Transverse colon (tissue), 4 donors: ENCODE measurements at places on chromosomes 13 and 19. TPM values are rescaled to one million over a fixed set of nuclear protein-coding genes. Genes with fewer than 3 reads are reported as not detected.
A peak's percentile ranks its signal among the peaks of the same experiment; 100 is the strongest.

- DNase-seq, result no peak
Measured at GRCh38 chr19:40130013-40130412, 39.3 kb upstream of the ZNF780A start.

GRCh38 chr13:77386046-77386445 lies 59.2 kb upstream of the MYCBP2 start:
- no peak for DNase-seq

GRCh38 chr19:45515807-45516401 lies 8.6 kb downstream of the VASP start:
- peak; percentile 77 for DNase-seq

GRCh38 chr13:41915081-41915480 lies 45.8 kb downstream of the VWA8 start:
- DNase-seq, result no peak

DNA sequence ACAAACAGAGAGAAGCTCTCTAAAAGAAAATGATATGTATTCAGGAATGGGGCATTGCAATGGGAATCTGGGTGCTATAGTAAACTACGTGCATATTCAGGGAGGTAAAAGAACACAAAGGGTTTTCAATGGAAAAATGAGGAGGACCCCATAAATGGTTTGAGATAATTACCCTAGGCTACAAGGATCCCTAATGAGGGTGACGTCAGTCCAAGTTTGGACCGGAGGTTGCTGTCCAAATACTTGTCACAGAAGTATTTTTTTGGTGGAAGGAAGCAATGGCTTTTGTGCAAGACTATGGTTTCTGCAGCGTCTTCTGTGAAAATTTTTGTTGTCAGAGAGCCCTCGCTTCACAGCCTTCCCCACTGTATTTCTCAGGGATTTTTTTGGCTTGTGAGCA lies 995 bp upstream of the CEACAM18 start:
- no peak for DNase-seq

- DNase-seq, result no peak
Measured at GRCh38 chr19:5719274-5719960, 529 bp downstream of the LONP1 start.

DNA sequence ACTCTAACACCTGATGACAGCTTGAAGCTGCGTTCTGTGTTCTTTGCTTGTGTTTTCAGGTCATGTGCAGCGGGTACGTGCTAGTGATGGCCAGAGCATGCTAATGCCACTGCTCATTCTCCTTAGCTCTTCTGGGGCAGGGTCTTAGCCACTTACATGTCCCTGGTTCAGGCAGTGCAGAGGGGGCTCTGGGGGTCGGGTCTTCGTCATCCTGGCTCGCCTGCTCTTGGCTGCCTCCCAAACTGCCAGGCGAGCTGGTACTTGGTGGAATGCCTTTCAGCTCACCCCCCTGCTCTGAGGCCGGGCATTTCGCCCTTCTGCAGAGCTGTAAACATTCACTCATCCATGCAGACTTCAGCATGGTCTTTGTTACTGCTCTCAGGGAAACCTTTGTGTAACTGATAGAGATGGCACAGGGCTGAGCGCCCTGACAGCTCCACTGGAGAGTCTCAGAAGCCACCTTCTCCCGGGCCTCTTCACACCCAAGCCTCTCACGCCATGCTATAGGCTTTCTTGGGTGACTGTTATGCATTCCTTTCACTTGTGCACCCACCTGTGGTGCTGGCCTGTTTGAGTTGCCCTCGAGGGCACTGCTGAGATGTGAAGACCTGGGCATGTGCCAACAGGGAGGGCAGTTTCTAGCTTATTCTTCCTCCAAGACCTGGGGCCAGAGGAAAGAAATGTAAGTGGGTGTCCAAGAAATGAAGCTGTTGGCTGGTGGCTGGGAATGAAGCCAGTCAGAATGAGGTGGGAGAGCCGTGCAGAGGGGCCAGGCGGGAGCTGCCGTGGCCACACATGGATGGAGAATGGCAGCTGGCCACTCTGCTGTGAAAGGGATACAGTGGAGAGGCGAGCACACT lies 24.4 kb downstream of the FAM124A start:
- DNase-seq, result peak; percentile 14

GRCh38 chr13:113209336-113209758 lies at the start of gene CUL4A:
CUL4A (plus strand) TSS chr13:113209613; CDS start chr13:113209628, 15 bp downstream.
- peak; percentile 86 for DNase-seq

- no peak for DNase-seq
Measured at GRCh38 chr13:43933378-43933777, 53.7 kb downstream of the LACC1 start.

DNA sequence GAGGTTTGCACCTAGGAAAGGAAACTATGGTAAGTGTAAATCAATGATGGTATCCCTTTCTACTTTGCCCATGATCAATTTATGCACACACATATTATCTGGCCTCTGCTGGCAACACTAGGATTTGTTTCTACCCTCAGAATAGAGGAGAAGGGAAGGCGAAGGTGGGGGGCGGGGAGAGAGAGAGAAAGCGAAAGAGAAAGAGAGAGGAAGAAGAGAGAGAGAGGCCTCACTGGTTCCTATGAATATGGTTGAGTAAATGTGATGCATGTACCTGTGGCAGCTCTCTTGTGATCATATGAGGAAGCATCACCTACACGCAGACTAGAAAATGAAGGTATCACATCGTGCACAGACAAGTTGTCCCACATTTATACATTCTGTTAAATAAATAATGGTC lies 882.0 kb upstream of the SLITRK6 start:
- DNase-seq, result no peak

- DNase-seq, result peak; percentile 69
Measured at GRCh38 chr19:47609906-47610894, 1.3 kb downstream of the BICRA start.

DNA sequence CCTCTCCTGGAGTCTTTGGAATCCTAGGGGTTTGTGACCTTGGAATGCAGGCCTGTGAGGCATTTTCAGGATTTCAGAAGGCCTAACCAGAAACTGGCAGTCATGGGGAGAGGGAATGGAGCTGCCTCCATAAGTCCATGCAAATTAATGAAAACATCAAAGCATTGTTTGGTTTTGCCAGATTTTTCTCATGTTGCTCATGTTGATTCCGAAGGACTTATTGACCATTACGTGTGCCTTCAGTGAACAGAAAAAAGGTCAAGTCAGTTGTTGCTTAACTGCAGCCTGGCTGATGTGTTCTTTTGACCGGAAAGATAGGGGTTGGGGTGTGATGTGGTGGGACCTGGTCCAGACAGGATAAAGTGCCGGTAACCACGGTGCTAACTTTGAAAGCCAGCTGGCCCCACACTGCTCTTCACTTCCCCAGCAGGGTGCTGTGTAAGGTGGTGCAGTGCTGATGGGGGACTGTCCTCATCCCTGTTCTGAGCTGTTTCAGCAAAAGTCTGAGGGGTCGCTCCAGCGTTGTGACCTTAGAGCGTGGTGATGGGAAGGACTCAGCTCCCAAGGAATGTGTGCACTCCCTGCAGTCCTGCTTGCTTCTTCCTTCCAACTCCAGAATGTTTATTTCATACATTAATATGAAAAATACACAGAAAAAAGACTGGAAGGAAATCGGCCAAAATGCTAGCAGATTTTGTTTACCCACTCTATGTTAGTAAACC lies 3.5 kb downstream of the RNF113B start:
- peak; percentile 15 for DNase-seq

DNA sequence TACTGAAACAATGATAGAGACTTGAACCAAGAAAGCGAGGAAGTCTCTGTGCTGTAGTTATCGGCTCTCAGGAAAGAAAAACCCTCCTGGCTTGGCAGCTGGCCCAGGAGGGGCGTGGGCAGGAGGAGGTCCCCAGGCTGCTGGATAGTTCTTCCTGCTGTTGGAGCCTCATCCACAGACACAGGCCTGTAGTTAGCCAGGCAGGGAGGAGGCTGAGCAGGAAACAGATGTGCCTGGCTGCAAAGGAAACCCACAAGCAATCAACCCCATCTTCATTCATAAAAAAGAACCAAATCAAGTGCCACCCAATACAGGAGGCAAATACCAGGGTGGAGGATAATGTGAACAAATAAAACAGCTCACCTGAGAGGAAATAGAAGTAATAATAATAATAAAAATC lies 86.2 kb downstream of the IRS2 start:
- peak; percentile 91 for DNase-seq

DNA sequence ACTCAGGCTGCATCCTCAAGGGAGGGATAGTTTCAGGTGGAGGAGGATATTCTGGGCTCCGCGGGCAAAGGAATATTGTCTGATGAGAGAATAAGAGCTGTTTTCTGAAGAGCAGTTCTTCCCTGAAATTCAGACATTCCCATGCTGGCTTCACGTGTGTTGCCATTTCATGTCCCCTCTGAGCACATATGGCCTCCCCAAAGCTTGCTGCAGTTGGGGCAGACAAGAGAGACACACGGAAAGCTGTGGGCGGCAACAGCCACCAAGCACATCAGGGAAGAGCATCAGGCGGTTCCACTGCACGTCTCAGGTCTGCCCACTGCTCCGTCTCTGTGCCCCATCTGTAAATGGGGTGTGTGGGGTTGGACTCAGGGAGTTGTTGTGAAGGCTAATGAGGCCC lies 247.5 kb upstream of the TSHZ3 start:
- no peak for DNase-seq

DNA sequence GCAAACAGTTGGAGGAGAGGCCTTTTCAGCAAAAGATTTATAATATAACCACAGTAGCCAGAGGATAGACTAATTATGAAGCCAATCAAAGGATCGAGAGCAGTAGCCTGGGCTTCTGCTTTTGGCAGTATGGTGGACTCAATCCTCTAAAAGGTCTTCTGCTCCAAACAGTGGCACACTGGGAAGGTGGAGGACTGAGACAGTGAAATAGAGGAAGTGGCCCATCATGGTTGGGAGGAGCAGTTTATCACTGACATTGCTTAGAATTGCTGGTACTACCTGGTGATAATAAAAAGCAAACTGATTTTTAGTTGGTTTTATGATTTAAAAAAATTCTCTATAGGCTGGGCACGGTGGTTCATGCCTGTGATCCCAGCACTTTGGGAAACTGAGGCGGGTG lies 20.9 kb upstream of the PLAUR start:
- no peak for DNase-seq

DNA sequence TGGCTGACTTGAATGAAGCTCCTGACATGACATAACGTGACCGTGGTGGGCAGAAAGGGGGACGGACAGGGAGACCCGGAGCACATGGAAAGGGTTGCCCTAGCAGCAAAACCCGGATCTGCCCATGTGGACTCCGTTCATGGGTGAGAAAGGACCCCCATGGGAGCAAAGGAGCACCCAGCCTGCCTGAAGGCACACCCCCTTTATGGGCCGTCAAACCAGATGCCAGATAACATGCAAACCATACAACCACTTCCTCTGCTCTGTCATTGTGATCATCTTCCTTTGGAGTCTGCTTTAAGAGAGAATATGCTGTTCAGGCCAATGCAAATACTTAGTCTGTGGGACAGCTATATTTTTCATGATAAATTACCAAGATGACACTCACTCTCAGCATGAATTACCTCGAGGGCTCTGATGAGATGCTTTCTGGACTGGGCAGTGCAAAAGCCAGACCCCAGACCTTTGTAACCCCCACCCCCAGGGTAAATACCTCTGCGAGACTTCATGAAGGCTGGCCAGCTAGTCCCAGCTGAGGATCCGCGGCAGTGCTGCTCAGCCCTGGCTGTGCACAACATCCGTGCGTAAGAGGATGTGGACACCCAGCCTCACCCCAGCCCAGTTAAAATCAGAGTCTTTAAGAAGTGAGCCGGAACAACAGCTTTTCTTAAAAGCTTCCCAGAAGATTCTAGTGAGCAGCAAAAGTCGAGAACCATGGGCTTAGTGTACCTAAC lies 126.6 kb downstream of the USP12 start:
- DNase-seq, result no peak

GRCh38 chr13:27634231-27634630 lies 12.5 kb downstream of the POLR1D start:
- no peak for DNase-seq

- DNase-seq, result peak; percentile 91
Measured at GRCh38 chr19:48933382-48933932, at the start of gene DHDH. DHDH (plus strand) TSS chr19:48933699; CDS start chr19:48933722, 23 bp downstream.

DNA sequence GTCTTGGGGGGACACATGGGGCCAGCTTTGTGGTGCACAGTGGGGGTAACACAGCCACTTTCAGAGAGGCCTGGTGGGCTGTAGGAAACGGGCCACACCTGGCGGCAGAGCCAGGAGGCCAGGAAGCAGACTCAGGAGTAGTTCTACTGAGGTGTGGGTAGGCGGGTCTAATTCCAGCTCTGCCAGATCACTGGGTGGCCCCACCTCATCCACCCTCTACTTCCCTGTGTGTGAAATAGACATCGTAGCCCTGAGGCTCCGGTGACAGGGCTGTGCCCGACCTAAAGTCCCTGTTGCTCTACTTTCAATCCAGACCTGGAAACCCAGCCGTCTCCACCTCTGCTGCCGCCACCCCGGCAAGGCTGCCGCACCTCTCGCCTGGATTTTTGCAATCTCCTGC lies 4.0 kb downstream of the NKPD1 start:
- DNase-seq, result peak; percentile 41

DNA sequence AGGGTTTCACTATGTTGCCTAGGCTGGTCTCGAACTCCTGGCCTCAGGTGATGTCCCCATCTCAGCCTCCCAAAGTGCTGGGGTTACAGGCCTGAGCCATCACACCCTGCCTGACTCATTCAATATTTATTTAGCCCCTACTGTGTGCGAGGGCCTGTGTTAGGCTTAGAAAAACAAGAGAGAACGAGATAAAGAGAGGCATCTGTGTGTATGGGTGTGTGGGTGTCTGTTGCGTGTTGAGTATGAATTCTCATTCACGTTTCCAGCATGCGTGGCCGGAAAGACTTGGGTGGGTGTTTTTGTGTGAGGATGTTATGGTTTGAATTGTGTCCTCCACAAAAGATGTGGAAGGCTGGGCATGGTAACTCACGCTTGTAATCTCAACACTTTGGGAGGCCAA lies 9.5 kb downstream of the GADD45B start:
- DNase-seq, result no peak

Gene CLEC4M
- not detected for total RNA-seq

Gene ADM5
- not detected for total RNA-seq

Gene CFD
- 368 TPM for total RNA-seq

Gene KCTD15
- total RNA-seq, result 158 TPM

Gene P2RY11
- total RNA-seq, result 5.1 TPM

Gene ZNF491
- 2.4 TPM for total RNA-seq

Gene LILRA1
- total RNA-seq, result not detected

Gene ATP4A
- not detected for total RNA-seq

Gene SPRED3
- total RNA-seq, result 3.0 TPM

Gene S1PR5
- total RNA-seq, result not detected

Gene KCNRG
- total RNA-seq, result not detected

Gene IFNL1
- total RNA-seq, result not detected

Gene CYP4F8
- not detected for total RNA-seq

Gene CGB3
- total RNA-seq, result not detected

Gene C19orf85
- not detected for total RNA-seq

Gene TMEM259
- total RNA-seq, result 265 TPM

Gene PNMA8B
- 0.27 TPM for total RNA-seq
